ENCODE measurements at places on chromosomes 16 and 17. TPM values are rescaled to one million over a fixed set of nuclear protein-coding genes. Genes with fewer than 3 reads are reported as not detected.

Gene SRCIN1
- total RNA-seq = 11.5 TPM

Gene APPBP2
- 33.7 TPM for total RNA-seq

Gene RHBDL1
- not detected for total RNA-seq

Gene TMEM235
- total RNA-seq = not detected

Gene SLC52A1
- not detected for total RNA-seq

Gene ARHGDIG
- total RNA-seq = not detected

Gene AIPL1
- not detected for total RNA-seq

Gene DNAI2
- total RNA-seq = not detected

Gene CWC25
- 23.0 TPM for total RNA-seq

Gene CD300LB
- 0.88 TPM for total RNA-seq

Gene PIK3R5
- total RNA-seq = 22.0 TPM

Gene SCARF1
- 5.4 TPM for total RNA-seq

Gene SAMD14
- 0.33 TPM for total RNA-seq

Gene EPN3
- total RNA-seq = not detected
